GM04504 (cell line): ENCODE measurements at places on chromosomes 3 and 15.

- no peak for DNase-seq
Observed at GRCh38 chr15:32108661-32109060, 78.3 kb downstream of the CHRNA7 start.

GRCh38 chr3:44961888-44962287, 14.1 kb downstream of the ZDHHC3 start:
- no peak for DNase-seq

GRCh38 chr3:170622369-170623159, 36.7 kb upstream of the SLC7A14 start:
- DNase-seq, result peak; percentile 97

- DNase-seq, result no peak
Observed at GRCh38 chr3:188192034-188192433, 38.1 kb downstream of the LPP start.

- DNase-seq, result no peak
Observed at GRCh38 chr15:66189291-66189690, 64.3 kb downstream of the MEGF11 start.

DNA sequence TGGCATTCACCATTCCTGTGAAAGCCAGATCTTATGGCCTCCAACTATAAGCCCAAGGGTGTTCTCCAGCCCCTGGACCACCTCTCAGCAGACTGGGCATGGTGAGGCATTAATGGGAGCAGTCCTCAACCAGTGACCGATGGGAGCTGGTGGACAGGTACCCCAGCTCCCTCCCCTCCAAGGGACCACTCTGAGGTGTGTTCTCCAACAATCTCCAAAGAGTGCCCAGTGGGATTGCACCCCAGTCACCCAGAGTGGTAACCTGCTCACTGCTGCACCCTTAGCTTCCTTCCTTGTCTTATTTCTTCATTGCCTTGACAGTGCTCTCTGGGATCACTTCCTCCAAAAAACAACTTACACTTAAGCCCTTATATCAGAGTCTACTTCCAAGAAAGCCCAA, 8.2 kb upstream of the ITGA11 start:
- DNase-seq, result no peak

DNA sequence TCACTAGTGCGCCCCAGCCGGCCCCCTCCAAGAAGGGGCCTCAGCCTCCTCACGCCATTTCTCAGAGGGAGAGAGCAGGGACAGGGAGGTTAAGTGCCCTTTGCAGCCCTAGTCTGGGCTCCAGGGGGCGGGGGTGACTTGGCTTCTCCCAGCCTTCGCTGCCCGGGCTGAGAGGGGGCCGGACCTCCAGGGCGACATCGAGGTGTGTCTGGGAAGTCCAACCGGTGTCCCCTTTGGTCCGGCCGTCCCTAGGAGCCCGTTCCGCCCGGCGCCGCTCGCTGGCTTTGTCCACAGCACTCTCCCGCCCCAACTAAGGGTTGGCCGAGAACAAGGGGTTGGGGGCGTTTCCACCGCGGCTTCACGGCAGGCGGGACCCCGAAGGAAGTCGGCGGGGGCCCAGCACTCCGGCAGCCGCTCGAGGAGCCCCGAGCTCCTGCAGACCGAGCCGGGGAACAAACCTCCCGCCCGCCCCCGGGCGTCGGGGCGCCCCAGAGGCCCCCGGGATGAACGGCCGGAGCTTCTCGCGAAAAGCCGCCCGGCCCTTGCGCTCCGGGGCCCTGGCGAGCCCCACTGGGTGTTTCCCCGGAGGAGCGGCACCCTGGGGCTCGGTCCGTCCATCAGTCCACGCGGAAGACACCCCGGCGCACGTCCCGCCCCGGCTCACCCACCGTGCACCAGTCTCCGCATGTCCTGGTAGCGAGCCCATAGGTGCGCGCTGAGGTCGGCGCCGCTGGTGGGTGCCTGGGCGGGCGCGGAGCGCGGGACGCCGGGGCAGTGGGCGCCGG, 627 bp downstream of the NT5DC2 start:
- no peak for DNase-seq

- DNase-seq, result no peak
Observed at GRCh38 chr3:46407970-46408369, 911 bp downstream of the CCRL2 start.

DNA sequence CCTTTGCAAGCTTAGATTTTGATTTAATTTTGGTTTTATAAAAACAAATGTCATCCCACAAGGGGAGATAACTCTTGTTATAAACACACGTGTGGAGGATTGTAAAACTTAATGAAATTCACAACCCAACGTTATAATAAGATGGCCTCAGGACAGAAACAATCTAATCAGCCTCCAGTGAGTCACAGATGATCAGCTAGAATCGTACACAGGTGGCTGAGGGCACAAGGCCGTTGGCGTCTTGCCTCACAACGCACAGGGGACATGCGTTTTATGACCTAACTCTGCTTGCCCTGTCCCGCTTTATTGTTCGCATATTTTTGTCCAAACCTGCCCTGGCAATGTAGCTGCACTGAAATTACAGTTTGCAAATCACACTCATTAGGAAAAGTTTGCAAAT, 121.9 kb upstream of the PDZRN3 start:
- no peak for DNase-seq

DNA sequence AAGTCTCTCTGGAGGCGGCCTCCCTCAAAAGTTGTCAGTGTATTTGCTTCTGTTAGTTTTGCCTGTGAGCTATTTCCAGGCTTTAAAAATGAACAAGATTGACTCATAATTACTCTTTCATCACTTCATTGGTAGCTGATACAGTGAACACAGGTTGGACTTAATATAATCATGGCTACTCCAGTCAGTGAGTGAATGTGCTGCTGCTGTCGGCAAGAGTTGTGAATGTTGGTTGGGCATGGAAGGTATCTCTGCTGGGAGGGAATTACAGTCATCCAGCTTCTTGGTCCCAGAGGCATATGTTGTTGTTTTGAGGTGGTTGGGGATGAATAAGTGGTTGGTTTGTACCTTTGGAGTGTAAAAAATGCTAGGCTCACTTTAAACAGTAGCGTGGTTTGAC, 11.5 kb downstream of the TCF12 start:
- DNase-seq, result no peak
